ENCODE measurements at places on chromosomes 5 and 9. TPM values are rescaled to one million over a fixed set of nuclear protein-coding genes. Genes with fewer than 3 reads are reported as not detected.

Gene RNF183
- polyA plus RNA-seq = not detected

Gene LVRN
- not detected for polyA plus RNA-seq

Gene NMUR2
- polyA plus RNA-seq = not detected

Gene CCNG1
- polyA plus RNA-seq = 132 TPM

Gene ZFP2
- polyA plus RNA-seq = 0.23 TPM

Gene PCDHA9
- polyA plus RNA-seq = not detected

Gene LHX2
- polyA plus RNA-seq = not detected

Gene UBE2QL1
- polyA plus RNA-seq = not detected

Gene PLGRKT
- 46.0 TPM for polyA plus RNA-seq

Data from CD4-positive, CD25-positive, alpha-beta regulatory T cell (primary cell).